AG10803 (cell line): ENCODE measurements at places on chromosomes 1 and 21.
A peak's percentile ranks its signal among the peaks of the same experiment; 100 is the strongest.

DNA sequence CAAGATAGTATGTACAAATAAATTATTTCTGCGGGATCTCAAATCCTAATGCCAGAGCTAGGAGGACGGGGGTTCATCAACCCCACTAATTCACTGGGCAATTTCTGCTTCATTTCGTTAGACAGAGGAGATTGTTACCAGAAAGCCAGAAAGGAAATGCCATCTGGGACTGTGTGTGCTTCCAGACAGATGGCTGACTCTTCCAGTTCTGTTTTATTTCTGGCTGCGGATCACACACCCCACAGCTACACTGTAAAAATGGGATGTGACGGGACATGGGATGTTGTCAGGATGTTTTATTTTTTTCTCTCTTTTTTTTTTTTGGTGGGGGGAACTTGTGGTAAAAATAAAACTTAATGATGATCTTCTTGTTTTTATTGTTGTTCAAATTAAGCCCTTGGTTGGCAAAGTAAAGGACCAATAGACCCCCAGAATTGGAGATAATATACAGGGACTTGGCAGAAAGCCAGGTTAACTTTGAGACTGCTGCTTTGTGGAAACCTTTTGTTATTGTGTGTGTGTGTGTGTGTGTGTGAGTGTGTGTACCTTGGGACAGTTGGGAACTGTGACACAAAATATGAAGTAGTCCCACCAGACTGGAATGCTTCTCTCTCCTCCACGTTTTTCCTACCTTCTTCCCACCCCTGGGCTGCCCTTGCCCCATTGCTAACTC lies 114.5 kb downstream of the NUF2 start:
- no peak for DNase-seq

- DNase-seq = peak; percentile 75
Measured at GRCh38 chr1:208219659-208220282, 24.4 kb downstream of the PLXNA2 start.

DNA sequence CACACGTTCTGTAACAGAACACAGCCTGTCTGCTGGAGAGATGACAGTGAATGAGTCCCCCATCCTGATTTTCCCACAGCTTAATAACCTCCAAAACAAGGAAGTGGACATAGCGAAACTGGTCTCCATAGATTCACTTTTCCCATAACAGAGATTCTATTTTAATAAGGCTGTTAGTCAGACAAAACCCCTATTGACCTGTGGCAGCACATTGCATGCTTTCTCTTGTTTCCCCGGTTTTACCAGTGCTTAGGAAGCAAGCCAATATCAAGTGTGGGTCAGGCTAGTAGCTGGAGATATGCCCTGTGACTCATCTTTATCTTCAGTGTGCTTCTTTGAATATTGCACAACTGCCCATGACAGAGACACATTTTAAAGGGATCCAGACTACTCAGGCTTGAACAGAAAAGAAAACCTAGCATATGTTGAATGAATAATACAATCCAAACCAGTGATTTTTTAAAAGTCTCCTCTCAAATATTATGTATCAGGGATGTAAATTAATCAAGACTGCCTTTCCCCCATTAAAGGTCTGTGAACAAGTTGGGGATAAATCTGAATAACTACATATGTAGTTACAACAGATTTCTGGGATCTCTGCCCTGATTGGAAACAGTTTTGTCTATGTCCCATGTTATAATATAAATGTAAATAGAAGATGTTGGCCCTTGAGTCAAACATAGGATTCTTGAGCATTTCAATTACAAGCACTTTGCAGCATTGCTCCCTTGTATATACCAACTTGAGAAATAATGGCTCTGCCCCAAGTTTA lies 11.9 kb upstream of the CLDN8 start:
- peak; percentile 86 for DNase-seq

DNA sequence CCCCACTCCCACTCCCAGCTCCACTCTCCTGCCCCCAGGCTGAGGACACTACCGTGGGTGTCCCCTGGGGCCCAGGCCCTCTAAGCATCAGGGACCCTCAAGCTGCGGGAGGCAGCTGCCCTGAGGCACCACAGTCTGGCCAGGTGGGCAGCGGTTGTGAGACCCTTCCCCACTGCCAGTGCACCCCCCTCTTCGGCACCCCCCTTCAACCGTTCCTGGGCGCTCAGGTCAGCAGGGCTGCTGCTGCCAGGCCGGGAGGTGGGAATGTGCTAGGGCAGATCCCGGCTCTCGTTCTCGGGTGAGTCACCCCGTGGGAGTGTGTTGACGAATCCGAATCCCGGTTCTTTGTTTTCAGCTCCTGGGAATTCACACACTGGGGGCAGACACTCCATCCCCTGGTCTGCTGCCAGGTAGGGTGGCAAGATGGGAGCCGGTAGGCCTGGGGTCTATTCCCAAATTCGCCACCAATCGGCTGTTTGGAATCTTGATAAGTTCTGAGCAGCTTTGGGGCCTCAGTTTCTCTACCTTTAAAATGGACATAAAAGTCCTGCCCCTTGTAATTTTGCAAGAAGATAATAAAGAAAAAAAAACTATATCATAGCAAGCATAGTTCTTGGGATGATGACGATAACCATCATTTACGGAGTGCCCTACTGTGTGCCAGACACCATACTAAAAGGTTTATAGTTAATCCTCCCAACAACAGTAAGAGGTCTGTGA lies 28.5 kb upstream of the CASZ1 start:
- peak; percentile 39 for DNase-seq

GRCh38 chr1:14571810-14572767 lies 26.4 kb upstream of the KAZN start:
- no peak for DNase-seq

- no peak for DNase-seq
Measured at GRCh38 chr1:170634824-170635410, 29.0 kb upstream of the PRRX1 start.

DNA sequence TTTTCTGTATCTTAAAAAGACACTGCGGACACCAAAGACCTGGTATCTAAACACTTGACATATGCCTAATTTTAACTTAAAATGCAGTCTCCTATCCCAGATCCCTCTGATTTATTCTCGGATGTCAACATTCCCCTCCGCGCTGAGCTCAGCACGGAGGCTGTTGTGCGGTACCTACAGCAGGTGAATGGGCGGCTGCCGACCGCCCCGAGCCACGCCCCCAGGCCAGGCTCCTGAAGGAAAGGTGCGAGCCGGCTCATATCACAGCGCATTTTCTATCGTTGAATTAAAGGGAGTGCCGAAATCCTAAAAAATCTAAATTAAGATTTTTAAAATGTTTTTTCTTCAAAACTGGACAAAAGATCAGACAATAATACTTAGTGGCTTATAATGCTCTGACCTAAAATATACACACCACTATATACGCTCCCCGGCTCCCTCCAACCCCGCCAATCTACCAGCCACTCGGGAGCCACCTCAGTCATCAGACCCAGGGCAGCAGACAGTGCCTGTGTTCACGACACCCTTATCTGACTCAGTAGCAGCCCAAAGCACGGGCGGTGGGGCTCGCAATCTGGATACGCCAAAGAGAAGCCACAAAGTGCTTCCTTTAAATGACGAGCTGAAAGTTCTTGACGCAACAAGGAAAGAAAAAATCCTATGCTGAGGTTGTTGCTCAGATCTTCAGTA lies 4.1 kb downstream of the WRAP73 start:
- DNase-seq = no peak

GRCh38 chr1:228226956-228227791 lies 19.3 kb downstream of the OBSCN start:
- DNase-seq = peak; percentile 34

- DNase-seq = no peak
Measured at GRCh38 chr1:176466514-176466913, 3.5 kb downstream of the PAPPA2 start.
